CD8-positive, alpha-beta memory T cell (primary cell): ENCODE measurements at places on chromosomes 7 and 10. TPM values are rescaled to one million over a fixed set of nuclear protein-coding genes. Genes with fewer than 3 reads are reported as not detected.

The FOXI2 gene
- total RNA-seq = not detected

The PDE6C gene
- total RNA-seq = not detected

The TRPV5 gene
- not detected for total RNA-seq

The LDB1 gene
- total RNA-seq = 64.3 TPM

The ERVW-1 gene
- not detected for total RNA-seq

DNA sequence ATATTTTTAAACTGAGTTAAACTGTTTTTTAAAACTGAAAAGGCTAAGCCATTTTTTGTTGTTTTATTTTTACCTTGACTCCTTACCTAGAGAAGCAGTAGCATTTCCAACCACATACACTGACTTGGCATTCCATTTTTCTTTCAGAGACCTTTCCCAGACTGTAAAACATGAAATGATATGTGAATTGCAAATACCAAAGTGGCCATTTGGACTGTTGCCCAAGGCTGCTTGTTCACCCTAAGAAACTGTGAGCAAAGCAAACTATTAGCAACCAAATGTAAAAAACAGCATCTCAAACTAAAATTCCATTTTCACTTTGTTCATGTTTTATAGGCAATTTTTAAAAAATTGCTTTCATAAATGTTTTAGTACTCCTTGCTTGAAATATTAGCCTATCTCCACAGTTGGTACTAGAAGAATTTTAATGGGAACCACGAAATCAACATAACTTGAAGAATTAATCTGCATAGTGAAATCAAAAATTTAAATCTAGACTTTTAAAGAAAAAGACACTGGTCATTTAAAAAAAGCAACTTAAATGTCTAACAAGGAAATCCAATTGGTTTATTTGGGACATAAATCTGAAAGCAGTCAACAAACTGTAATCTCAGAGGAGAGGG lies 10.8 kb downstream of the UROS start:
- no peak for DNase-seq

DNA sequence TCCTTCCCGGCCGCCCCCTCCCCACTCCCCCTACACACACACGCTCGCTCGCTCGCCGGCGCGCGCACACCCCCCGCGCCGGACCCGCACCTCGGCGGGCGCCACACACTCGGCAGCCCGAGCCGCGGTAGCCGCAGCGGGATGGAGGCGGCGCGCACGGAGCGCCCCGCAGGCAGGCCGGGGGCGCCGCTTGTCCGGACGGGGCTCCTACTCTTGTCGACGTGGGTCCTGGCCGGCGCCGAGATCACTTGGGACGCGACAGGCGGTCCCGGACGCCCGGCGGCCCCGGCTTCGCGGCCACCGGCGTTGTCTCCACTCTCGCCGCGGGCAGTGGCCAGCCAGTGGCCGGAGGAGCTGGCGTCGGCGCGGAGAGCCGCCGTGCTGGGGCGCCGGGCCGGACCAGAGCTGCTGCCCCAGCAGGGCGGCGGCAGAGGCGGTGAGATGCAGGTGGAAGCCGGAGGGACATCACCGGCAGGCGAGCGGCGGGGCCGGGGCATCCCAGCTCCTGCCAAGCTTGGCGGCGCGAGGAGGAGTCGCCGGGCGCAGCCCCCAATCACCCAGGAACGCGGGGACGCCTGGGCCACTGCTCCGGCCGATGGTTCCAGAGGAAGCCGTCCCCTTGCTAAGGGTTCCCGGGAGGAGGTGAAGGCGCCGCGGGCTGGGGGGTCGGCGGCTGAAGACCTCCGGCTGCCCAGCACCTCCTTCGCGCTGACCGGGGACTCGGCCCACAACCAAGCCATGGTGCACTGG lies at the start of gene SORCS3:
Gene SORCS3 (plus strand): TSS at position 104 of the 750 bp plus-strand sequence.
- no peak for DNase-seq

- DNase-seq = no peak
These were observed 5.3 kb downstream of the ALKBH4 start for GRCh38 chr7:102459221-102459844.

DNA sequence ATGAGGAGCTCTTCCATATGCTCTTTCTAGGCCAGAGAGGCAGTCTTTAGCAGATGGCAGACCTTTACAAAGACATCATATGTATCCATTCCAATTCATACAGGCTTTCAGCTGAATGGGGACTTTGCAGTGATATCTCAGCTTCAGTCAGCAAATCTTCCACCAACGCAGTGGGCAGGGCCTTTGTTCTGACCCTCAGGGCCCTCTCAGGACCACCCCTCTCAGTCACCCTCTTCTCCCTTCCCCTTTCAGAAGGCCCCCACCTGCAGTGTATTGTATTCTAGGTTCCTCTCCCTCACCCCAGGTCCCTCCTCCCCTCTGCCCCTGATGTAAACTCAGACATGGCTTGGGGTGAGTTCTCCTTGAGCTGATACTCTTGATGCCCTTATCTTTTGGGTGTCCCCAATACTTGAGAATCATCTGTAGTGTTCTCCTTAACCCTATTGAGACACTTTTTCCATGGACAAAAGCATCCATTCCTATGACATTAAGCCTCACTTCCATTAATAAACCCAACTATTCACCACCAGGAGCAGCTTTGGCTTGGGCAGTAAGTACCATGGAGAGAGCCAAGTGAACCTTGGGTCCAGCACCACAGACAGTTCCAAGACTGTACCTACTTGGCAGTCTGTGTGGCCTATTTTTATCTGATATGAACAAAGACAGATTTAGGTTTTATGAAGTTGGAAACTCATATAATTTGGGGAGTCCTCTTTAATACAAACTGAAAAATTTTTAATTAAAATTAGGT lies 62.7 kb downstream of the ADCYAP1R1 start:
- DNase-seq = no peak

DNA sequence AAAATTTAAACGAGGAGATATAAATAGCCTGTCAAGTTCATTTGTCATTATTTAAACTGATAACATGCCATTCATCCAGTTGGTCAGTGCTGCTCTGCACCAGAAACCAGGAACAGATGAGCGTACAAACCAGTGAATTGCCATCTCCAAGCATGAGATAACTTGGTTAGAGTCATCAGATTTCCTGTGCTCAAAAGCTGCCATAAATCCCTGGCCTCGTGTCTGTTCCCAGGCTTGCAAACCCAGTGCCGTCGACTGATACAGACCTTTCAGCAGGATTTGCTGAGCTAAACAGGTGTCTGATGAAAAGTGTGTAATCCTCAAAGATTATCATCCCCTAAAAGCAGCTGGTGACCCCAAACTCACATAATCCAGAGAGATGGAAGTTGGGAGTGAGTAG lies 96.0 kb upstream of the SAMD8 start:
- DNase-seq = no peak

DNA sequence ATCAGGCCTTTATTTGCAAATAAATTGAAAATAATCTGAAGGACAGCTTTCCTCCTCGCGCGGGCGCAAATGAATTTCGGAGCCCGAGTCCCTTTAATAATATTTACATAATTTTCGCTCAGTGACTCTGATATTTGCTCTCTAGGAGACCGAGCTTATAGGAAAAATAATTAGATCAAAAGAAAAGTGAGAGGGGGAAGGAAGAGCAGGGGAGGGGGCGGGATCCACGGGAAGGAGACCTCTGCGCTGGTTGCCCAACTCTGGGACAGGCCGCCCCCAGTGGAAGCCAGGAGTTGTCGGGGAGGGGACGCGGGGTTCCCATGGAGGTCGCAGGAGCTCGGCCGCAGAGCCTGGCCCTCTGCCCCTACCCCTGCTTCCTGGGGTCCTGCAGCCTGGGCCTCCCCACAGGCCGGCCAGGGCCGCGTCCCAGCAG lies 5.8 kb downstream of the UNCX start:
- no peak for DNase-seq

DNA sequence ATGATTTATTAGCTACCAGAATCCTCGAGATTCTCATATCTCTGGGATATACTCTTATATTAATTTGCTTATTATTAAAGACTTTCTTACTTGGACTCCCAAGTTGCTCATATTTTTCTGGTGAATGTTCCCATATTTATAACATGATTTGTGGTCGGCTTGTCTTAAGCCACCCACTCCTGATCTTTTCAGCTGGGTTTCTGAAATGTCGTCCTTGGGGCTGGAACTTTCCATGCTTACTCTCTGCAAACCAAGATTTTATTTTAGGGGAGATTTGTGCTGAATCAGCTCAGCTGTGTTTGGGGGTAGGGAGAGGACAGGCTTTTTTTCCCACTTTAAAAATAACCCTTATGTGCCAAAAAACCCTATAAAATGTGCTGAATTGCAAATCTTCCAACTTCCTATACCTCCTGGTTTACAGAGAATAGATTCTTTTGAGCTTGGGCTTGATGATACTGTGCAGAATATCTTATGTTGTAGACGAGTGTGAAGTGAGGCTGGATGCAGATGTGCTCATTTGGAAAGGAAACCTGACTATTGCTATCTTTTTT lies 162.1 kb downstream of the SND1 start:
- DNase-seq = no peak

DNA sequence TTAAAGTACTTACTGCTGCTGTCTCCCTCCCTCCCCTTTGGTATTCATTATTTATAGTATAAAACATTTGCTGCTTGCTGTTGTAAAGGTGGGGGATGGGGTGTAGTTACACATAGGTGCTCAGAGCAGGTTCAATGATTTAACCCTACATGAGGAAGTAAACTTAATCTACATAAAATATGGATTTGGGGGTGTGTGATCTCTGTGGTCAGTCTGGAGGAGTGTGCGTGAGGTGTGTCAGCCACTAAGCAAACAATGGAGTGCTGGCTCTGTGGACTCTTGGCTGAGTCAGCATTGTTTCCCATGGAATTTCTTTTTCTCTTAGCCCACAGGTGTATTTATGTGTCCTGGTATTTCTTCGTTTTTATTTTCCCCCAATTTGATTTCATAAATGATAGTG lies 133.9 kb downstream of the AUTS2 start:
- no peak for DNase-seq

- no peak for DNase-seq
These were observed 53.3 kb downstream of the UBN2 start for GRCh38 chr7:139284252-139284896.

GRCh38 chr10:16648366-16648765 lies 126.7 kb upstream of the C1QL3 start:
- DNase-seq = no peak

- no peak for DNase-seq
These were observed 315.9 kb upstream of the ETV1 start for GRCh38 chr7:14305233-14305866.

DNA sequence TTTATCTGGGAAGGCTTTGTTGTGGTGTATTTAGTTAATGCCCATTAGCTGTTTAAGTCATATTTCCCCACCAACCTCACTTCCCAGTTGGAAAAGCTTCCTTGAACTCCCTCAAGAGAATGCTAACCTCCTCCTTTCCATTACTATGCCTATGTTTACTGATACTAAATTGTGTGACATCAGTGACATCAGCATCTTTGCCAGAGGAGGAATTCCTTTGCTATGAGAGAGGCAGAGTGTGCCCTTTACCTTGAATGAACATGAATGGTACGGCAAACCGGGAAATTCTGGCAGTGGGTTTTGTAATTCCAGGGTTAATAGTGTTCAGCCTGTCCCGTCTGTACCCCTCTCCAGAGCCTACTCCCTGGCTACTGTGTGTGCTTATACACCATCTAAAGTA lies 22.1 kb upstream of the GLCCI1 start:
- no peak for DNase-seq

- no peak for DNase-seq
These were observed 3.2 kb upstream of the ZNF789 start for GRCh38 chr7:99469381-99470065.

DNA sequence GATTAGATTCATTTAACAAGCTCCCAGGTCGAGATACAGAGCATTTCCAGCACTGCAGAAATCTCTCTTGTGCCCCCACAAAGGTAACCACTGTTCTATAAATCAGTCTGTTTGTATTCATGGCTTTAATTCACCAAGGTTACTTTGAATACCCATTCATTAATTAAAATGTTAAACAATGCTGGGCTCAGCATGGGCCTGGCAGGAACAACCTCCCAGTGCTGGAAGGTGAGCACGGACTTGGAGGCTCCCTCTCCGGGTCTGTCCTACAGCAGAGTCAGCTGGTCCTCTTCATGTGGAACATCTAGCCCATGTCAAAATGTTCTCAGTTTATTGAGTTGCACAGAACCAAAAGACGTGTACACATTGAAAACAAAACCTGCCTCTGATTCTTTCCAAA lies 15.6 kb upstream of the EFCAB10 start:
- no peak for DNase-seq

DNA sequence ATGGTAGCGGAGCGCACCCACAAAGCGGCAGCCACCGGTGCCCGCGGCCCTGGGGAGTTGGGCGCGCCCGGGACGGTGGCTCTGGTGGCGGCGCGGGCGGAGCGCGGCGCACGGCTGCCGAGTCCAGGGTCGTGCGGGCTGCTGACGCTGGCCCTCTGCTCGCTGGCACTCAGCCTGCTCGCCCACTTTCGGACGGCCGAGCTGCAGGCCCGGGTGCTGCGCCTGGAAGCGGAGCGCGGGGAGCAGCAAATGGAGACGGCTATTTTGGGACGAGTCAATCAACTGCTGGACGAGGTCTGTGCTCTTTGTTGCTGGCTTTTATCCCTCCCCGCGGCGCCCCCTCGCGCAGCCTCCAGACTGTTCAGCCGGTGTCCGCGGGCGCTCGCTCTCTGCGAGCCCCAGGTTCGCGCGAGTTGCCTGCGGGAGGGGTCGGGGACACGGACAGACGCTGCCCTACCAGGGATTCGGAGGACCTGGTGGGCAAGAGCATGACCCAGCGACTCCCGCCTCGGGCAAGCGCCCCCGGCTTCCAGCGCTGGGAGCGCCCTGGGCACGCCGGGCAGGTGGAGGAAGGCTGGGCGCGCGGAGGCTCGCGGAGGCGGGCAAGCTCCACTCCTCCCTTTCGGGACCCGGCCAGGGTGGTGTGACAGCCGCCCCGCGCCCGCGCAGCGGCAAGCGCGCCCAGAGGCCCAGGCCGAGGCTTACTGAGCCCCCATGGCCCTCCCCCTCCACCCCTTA lies 887 bp downstream of the COL13A1 start:
- no peak for DNase-seq

- no peak for DNase-seq
These were observed 83.5 kb downstream of the RELN start for GRCh38 chr7:103905997-103906396.

- no peak for DNase-seq
These were observed 72.2 kb upstream of the SHH start for GRCh38 chr7:155884225-155885166.

DNA sequence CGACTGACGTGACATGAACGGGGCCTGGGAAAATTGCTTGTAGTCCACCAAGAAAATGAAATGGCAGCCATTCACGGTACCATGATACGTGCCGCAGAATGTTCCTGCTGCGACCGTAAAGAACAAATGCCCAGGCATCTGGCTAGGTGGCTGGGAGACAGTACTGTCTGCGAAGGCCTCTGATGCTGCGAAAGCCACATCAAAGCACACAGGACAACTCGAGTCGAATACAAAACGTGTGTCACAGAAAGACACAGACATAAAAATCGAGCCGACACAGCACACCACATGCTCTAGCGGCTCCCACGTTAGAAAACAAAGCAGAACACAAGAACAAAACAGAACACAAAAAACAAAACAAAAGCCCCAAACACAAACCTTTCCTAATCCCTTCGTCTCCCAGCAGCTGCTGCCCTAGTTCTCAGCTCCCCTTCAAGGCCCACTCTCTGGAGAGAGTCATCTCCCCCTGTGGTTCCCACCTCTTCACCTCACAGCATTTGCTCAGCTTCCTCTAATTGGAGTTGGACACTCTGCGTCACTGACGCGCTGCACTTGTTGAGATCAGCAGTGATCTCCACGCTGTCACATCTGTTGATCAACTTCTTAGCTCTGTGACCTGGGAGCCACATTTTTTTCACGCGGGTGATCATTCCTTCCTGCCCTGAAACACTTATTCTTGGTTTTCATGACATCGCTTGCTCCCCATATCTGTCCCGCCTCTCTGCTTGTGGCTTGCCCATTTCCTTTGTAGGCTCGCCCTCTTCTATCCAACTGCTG lies 112.2 kb downstream of the CLEC2L start:
- peak; percentile 84 for DNase-seq
